GM12892 (cell line): ENCODE measurements at places on chromosomes 2 and 18.

DNA sequence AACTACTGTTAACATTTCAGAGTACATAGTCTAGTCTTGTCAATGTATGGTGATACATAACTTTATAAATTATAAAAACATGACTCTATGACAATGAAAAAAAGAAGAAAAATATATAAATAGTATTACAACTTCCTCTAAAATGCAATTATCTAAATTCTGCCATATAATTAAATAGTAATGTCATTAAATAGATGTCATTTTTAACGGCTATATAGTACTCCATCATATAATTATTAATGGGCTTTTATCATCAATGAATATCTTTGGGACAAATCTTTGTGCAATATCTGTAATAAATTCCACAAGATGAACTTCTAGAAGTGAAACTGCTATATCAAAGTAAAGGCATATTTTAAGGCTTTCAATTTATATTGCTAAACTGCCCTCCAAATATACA is 24.8 kb downstream of the ATF2 start:
- DNase-seq = no peak

DNA sequence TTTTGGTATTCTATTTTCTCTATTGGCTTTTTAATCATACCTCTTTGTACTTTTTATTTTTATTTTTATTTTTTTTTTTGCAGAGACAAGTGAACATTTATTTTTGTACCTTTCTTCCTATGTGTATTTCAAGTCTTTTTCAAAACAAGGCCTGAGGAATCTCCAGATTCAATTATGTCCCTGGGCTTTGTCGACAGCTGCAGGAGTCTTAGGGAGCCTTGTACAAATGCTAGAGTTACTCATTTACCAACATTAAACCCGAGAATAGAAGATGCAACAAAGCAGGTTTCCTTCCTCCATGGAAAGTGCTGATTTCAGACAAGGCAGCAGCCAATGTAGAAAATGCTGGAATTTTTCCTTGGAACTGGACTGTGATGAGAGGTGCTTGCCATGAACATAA is 242.8 kb downstream of the TNS1 start:
- no peak for DNase-seq

DNA sequence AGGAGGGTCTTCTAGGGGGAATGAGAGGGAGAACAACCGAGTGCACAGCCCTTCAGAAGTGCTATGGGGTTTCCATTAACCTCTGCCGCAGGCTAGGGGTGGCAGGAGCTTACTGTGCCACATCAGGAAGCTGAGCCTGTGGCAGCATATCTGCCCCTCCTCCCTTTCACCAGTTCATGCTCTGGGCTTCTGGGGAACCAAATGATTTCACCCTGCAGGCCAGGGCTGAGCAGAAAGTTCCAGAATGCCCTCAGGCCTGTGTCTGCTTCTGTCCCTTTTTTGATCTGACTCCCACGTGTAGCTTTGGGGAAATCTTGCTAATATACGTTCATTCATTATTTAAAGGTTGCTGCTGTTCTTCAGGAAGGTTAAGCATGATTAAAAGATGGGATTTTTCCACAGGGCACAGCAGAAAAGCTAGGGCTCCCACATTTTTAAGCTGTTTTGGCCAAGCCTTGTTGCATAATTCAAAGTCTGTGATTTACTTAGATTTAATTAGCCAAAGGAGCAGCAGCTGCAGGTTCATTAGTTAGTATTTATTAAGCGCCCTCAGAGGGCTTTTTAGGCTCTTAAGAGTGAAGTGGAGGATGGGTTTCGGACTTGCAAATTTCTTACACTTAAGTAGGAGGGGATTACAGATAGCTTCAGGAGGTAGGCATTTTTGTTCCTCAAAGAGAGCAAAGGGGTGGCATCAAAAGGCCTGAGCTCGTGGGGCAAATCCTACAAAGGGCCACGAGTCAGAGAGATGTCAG is 10.2 kb downstream of the TMEM247 start:
- DNase-seq = no peak

DNA sequence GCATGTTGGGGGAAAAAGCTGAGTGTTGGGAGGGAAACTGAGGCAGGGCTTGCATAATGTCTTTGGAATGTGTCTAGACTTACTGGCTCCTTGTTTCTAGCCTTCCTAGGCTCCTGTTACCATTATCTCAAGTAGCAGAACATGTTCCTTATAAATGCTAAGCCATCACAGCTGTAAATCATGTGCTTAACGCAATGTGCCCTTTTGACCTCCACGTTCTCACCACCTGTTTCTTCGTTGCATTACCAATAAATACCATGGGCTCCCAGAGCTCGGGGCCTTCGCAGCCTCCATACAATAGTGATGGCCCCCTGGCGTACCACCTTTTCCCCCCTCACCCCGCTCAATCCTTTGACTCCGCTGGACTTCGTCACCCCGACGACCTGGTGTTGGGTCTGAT is 54.0 kb upstream of the CWC22 start:
- no peak for DNase-seq

- no peak for DNase-seq
Observed at GRCh38 chr18:52602820-52603219, 262.8 kb downstream of the DCC start.

- DNase-seq = no peak
Observed at GRCh38 chr2:235659767-235660322, 166.0 kb downstream of the AGAP1 start.

- DNase-seq = no peak
Observed at GRCh38 chr2:117714110-117714509, 100.4 kb upstream of the DDX18 start.

DNA sequence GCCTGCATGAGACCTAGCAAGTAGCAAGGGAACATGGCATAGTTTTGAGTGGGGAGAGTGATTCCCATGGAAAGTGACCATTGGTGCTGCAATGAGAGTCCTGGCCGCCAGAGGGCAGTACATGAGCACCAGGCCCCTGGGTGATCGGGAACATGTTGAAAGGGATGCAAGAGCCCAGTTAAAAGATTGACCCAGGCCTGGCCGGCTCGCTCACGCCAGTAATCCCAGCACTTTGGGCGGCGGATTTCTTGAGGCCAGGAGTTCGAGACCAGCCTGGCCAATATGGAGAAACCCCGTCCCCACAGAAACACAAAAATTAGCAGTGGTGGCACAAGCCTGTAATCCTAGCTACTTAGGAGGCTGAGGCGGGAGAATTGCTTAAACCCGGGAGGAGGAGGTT is 22.2 kb downstream of the FAP start:
- DNase-seq = peak; percentile 18
